ENCODE measurements at places on chromosomes 6 and 20.

DNA sequence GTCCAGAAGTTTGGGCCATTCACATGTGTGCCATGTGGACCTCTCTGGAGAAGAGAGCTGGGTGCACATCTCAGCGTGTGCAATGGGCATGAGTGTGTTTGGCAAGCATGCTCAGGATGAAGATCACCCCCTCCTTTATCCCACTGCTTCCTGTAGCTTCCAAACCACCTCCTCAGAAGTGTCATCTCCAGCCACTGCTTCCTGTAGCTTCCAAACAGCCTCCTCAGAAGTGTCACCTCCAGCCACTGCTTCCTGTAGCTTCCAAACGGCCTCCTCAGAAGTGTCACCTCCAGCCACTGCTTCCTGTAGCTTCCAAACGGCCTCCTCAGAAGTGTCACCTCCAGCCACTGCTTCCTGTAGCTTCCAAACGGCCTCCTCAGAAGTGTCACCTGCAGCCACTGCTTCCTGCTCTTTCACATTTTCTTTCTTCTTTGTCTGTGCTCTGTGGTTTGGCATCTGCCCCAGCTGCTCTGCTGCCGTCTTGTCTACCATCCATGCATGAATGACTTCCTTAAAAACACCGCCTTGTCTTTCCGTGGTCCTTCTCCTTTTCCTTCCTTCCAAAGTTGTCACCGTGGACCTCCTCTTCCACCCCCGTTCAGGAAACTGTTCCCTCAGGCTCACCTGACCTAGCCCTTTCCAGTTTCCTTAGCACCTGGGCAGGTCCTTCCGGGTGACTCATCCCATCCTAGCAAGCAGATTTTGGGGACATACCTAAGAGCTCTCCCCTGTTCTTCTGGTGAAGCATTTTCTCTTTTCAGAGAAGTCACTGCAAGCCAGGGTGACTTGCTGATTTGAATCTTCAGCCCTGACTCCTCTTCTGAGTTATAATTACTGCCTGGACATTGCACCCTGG lies 43.5 kb upstream of the TIAM2 start:
- no peak for DNase-seq

DNA sequence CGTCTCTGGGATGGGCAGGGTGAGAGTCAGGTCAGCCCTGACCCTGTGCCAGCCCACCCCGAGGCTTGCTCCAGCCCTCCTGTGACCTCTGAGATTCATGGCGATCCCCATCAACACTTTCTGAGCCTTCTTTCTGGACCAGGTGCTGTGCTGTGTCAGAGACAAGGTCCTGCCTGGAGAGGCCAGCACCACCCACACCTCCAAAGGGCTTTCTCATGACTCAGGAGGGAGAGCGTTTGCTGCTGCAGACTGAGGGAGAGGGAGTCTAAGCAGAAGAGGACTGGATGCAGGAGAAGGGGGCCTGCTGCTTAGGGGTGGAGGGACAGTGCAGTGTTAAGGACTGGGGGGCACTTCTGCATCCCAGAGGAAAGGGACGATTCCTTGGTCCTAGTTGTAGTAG lies 193.5 kb downstream of the LRFN2 start:
- DNase-seq, result no peak

- no peak for DNase-seq
Measured at GRCh38 chr6:32689531-32690501, 23.4 kb upstream of the HLA-DQB1 start.

GRCh38 chr6:88422831-88423230 lies 256.7 kb upstream of the CNR1 start:
- DNase-seq, result no peak

DNA sequence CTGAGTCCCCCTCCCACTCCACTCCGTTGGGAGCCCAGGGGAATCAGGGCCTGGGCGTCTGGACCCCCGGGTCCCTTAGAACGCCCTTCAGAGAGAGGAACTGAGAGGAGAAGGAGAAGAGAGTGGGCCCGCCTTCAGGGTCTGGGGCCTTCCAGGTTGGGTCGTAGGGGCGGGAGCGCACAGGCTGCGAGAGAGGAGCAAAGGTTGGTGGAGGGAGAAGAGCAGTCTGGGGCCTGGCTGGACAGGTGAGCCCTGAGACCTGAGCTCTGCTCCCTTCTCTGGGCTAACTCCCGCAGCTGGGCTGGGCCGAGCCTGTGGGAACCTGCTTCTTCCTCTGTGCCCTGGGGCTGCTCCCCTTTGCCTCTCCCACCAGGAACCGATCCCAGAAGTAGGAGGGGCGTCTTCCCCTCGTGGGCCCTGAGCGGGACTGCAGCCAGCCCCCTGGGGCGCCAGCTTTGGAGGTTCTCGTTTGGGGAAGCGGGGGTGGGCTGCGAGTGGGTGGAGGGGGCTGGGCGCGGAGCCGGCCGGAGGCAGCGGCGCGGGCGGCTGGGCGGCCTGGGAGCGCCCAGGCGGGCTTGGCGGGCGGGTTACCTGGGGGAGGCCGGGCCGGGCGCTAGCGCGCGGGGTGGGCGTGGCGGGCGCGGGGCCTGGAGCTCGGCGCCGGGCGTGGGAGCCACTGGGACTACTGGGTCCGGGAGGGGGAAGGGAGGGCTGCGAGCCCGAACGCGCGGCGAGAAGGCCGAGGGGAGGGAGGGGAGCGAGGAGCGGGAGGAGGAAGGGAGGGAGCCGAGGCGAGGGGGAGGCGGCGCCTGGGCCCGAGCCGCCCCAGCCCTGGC lies at the start of gene DDR1:
TSS of gene DDR1 (plus strand) at position 835 of the 836 bp plus-strand sequence. CDS start 4,211 bp downstream, outside the sequence.
- no peak for DNase-seq

DNA sequence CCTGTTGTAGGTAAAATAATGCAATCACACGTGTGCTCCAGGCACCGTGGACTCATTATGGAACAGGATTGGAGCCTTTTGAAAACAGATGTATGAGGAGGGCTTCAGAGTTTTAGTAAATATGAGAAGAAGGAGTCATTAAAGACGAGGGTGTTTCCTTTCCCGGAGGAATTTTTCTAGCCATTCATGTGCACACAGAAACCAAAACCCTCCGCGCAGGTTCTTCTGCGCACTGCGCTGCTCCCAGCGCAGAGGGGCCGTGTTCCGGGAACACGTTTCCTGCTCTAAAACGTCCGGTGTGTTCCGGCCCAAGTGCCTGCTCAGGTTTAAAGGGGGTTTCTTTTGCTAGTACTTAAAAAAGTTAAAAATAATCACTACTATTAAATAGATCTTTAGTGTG lies 11.6 kb downstream of the GPR31 start:
- no peak for DNase-seq

DNA sequence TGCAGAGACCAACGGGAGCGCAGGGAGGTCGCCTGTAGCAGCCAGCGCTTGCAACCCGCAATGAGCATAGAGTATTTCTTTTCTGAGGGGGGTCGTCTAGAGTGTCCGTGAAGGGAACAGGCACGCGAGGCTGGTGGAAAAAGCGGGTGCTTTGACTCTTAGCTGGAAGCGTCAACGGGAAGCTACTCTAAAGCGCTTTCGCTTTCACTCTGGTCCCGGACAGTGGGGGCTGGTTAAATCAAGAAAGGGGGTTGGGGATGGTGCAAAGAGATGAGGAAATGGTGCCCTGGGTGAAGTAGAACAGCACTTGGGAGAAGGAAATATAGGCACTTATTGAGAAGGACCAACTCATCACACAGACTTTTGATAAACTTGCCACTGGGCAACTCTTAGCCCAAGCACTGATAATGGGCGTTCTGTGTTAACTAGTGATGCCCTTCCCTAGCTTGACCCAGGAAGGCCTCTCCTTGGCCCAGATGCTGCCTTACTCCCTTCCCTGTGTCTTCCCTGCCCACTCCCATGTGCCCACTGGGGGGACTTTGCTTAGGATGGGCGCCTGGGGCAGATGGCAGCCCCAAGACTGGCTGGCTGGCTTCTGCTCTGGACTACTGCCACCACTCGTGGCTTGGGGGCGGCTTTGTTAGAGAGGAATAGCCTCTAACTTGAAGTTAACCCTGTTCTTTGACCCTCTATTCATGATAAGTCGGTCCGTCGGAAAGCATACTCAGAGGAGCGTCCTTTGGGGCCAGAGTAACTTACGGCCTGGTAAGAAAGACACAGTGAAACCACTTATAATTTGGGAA lies 585 bp downstream of the PSMB9 start:
- peak; percentile 54 for DNase-seq

- DNase-seq, result no peak
Measured at GRCh38 chr20:16299897-16300296, 273.4 kb downstream of the KIF16B start.

DNA sequence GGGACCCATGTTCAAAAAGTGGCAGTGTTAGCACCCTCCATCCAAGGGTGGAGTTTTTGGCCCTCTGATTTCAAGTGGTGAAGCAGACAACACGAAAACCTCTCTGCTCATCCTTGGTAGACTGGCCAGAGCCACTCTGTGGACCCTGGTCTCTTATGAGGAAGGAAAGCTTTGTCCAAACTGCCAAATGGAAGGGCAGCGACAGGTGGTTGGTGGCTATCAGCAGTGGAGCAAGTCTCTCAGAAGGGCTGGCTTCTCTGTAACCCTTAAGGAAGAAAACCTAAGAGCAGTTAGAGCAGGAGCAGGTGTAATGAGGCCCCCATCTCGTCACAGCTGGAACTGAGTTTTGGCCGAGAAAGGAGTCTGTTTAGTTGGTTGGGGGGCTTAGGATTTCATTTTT lies 155.8 kb downstream of the SLC16A10 start:
- no peak for DNase-seq

DNA sequence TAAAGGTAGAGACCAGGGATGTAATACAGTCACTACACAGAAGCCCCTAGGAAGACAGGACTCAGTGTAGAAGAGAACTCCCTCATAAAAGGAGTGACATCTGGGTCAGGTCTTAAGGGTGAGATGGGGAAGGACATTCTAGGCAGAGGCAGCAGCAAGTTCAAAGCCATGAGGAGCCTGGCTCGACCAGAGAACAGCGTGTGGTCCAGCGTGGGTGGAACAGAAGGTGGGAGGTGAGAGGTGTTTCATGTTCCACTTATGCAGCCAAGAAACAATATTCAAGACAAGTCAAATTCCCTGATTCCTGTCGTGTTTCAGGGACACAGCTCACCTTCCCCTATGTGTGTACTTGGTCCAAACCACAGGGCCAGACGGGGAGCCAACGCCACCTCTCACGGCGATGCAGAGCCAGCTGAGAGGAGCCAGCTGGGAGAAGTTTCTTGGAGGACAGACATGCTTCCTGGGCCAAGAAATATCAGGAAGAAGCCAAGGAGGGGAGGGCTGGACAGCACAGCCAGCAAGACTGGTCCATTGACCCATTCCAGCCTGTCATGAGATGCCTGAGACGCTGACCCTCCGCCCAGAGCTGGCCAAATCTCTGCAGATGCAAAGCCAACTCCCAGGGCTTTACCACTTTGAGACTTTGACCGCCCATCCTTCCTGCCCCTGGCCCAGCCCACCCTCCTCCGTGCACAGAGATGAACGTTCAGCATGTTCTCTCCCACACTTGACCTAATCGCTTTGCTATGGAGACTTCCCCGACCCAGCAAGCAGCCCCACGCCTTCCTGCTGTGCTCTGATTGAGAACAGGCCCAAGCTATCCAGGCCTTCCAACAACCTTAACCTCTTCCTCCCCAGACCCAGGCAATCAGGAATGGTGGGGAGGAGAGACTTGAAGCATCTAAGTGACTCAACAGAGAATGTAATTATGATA lies 113.8 kb downstream of the PRND start:
- DNase-seq, result no peak

DNA sequence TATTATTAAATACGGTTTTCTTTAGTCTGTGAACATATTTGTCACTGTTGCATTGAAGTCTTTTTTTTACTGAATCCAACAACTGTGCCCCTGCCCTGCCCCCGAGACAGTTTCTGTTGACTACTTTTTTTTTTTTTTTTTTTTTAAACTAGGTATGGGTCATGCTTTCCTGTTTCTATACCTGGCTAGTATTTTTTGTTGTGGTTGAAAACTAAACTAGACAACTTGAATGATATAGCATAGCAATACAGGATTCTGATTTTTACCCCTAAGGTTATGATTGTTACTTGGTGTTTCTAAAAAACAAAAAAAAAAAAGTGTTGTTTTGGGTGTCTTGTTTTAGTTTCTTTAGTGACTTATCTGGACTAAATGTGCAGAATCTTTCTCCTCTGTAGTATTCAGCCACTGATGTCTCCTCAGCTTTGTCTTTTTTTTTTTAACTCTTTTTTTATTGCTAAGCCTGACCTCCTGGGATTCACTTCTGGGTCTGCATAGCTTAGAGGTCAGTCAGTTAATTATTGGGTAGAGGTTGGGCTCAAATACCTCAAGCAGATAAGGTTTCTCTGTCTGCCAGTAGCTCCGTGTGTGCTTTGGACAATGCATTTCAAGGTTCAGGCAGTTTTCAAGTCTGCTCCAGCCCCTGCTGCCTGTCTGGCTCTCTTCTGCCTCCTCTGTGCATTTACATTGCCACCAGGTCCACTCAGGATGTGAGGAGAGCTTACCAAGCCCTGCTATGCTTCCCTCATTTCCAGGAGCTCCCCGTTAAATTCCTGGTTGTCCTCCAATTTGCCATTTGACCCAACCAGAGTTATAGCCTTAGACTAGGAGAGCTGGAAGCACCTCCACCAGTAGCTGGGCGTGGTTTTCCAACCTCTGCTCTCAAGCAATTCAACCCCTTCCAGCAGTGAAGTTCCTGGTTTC lies 91.4 kb downstream of the SYNDIG1 start:
- no peak for DNase-seq

- DNase-seq, result no peak
Measured at GRCh38 chr6:168962886-168963285, 290.8 kb downstream of the THBS2 start.

GRCh38 chr6:143998686-143999085 lies 9.4 kb downstream of the PLAGL1 start:
- no peak for DNase-seq

DNA sequence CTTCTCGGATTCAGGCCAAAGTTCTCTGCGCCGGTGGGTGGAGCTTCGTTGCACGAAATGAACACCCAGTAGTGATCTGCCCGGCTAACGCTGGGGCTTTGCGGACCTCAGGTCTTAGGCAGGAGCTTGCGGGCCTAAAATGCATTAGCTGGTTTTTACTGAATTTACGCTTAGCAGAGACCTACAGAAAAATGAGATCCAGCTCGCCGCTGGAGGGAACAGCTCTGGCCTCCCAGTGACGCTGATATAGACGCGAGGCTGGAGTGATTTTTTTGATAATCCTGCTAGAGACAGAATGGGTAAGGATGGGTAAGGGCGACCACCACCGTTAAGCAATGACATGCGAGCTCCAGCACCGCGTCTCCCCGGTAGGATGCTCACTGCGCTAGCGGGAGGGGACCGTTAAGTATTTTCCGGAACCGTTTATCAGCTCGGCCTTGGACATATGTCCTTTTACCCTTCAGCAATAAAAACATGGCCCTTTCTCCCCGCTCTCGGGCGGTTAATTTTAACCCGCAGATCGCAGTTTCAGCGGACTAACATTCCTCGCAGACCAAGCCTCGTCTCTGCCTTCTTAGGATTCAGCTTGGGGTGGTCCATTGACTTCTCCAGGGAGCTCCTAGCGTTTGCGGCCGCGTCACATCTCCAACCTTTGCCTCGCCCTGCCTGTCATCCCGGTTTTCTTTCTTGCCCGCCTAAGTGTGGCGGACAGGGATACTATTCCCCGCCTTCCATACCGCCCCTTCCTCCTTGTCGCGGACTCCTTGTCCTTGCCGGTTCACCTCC lies 109.3 kb downstream of the GPX5 start:
- DNase-seq, result no peak

- DNase-seq, result no peak
Measured at GRCh38 chr20:59903621-59904020, 29.8 kb downstream of the SYCP2 start.

All from NK-92 treated with Interleukin-12 subunit alpha and Interleukin-12 subunit beta, amount 100 ng/mL, for 24 hours (cell line).